ENCODE measurements at places on chromosomes 16 and 17.
A peak's percentile ranks its signal among the peaks of the same experiment; 100 is the strongest.

GRCh38 chr17:40538019-40538935, 27.0 kb downstream of the CCR7 start:
- DNase-seq, result no peak

- no peak for DNase-seq
These were observed 1.1 kb upstream of the DBNDD1 start for GRCh38 chr16:90020260-90020837.

DNA sequence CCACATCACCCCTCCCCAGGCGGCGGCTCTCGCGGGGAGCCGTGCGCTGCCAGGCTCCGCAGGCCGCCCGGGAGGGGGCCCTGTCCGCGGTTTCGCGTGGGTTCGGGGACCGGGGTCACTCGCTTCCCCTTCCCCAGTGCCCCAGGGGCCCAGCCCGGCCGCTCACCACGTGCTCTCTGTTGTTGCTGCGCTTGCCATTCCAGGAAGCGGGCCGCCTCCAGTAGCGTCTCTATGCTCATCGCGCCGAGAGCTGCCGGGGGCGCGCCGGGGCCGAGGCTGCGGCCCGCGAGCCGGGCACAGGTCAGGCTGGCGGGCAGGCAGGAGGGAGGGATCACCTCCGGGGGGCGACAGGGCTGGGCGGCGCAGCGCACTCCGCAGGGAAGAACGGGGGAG, 390 bp downstream of the MNT start:
- peak; percentile 45 for DNase-seq

DNA sequence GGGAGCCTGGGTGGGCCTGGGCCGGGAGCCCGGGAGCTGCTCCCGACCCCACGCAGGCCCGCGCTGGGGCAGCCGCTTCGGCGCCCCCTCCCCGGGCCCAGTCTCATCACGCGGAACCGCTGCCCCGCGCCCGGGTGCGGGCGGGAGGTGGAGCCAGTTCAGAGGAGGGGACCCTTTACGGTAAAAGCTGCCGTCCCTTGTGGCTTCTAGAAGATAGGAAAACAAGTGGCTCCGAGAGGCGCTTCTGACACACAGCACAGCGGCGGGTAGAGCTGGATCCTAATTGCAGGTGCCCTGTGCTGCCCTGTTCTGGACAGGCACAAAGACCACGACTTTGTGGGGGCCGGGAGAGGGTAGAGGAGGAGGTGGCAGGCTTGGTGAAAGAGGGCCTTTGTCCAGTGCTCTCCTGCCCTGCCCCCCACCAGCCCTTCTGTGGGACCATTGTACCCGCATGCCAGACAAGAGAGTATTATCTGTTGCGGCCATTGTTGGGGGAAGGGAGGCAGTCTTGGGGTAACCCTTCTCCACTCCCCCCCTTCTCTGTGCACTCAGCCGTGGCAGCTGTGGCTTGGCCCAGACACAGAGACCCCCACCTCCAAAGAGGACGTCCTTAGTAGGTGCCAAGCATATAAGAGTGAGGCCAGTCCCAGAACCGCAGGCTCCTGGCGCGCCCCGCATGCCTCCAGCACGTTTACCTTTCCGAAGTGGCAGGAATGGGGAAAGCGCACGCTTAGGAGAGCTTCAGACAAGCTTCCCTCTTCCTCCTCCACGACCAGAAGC, 736 bp downstream of the CNP start:
- DNase-seq, result no peak

DNA sequence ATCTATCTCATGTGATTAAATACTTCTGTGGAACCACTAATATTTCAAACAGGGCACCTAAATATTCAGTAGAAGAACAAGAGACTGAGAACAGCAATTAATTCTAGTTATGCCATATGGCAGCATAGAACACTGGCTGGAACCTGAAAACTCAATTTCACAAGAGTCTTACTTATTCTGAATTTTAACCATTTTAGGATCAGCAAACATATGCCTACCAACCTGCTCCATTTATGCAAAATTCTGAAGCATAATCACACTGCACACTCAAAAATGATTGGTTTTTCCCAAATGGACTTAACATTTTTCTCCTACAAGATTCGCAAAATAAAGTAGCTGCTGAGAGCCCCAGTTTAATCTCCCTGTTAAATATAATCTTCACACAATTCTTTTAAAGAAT, 43.2 kb downstream of the SKAP1 start:
- no peak for DNase-seq

DNA sequence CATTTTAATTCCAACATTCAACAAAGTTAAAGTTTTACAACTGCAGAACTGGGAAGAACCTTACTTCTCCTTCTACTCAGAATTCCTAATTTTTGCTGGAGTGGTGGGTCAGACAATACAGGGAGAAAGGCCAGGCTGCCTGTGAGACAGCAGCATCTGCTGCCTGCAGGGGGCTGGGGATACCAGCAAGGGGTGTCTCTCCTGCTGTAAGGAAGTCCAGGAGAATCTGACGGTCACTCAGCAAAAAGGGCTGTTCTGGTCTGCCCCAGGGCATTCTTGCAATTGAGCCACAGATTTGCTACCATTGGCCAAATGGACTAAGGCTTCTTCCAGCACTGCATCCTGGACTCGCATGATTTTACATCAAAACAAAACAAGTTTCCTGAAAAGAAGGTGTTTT, 426.6 kb upstream of the CDH11 start:
- DNase-seq, result no peak

DNA sequence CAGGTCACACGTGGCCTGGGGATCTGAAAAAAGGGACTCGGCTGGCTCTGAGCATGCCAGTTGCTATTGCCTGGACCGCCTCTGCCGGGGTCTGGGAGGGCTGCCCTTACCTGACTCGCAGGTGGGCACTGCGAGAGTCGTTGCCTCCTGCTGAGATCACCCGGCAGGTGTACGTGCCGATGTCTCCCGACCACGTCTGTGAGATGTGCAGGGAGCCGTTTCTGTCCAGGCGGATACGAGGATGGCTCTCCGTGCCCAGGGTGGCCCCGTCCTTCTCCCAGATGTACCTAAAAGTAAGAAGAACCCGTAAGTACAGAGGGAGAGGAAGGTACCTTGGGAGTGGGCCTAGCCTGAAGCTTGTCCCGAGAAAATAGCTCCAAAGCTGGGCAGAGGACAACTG, 112.0 kb upstream of the CDC42EP4 start:
- no peak for DNase-seq

All from NCI-H460 (cell line).